NCI-H1105 (cell line): ENCODE measurements at places on chromosomes 16 and 17.

- no peak for DNase-seq
Measured at GRCh38 chr17:39011907-39012468, 44.8 kb upstream of the FBXO47 start.

GRCh38 chr16:50281391-50282009 is 15.1 kb downstream of the ADCY7 start:
- DNase-seq: no peak

- DNase-seq: no peak
Measured at GRCh38 chr17:44348234-44348987, 3.3 kb downstream of the GRN start.

DNA sequence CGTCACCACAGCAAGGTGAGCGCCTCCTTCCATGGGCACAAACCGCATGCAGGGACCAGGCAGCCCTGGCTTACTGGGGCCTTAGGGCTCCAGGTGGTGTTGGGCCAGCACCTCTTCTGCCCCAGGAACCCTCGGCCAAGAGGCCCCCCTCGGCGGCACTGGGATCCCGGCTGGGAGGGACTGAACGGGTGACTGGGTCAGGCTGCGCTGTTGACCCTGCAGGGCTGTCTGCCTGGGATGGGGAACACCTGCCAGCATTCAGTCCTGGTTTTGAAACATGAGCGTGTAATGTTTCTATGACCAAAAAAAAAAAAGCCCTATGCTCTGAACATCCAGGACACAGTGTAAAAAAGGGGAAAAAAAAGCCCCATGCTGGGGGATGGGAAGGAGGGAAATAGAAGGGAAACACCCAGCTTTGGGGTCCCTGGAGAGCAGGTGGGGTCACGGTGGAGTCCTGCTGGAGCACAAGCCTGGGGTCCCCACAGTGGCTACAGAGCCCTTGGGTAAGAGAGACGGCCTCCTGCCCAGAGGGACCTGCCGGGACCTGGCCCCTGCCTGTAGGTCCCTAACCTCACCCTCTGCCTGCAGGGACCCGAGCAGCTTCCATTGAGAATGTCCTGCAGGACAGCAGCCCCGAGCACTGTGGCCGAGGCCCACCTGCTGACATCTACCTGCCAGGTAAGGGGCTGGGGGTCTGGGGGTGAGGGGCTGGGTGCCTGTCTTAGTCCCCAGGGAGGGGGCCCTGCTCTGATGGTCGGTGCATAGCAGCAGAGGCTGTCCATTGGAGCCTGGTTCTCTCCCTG is 9.9 kb upstream of the NUDT16L1 start:
- no peak for DNase-seq

- DNase-seq: no peak
Measured at GRCh38 chr16:50071075-50071671, 5.4 kb downstream of the HEATR3 start.

DNA sequence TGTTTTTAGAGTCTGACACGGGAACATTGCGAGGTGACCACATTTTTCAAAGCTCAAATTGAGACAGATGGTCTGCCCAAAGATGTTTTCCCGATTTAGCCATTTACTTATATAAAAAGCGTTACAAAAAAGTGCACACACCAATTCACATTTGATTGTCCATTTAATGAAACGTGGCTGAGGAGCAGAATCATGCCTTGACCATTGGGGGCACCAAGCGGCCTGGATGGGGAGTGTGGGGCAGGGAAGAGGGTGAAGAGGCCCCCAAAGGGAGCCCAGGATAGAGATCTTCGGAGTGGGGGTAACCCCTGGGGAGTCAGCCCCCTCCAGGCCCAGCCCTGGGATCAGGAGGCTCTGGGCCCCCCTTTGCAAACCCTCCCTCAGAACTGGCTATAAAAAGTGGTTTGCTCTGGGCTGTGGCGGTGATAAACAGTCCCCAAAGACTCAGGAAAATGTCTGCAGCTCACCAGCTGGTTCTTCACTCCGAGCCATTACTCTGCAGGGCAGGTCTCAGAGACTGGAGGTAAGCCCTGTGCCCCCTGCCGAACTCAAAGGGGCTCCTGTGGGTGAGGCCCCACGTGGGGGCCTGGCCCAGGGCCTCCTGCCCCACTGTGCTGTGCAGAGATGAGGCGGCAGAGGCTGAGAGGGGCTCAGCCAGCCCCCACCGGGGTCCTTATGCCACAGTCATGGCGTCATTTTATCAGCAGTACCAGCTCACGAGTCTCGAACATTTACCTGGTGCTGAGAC is 105.9 kb upstream of the SEC14L1 start:
- DNase-seq: no peak

- DNase-seq: no peak
Measured at GRCh38 chr16:66247516-66248481, 118.7 kb upstream of the CDH5 start.

- no peak for DNase-seq
Measured at GRCh38 chr16:27284865-27285675, 16.5 kb upstream of the NSMCE1 start.

- DNase-seq: no peak
Measured at GRCh38 chr17:13631529-13631928, 29.8 kb upstream of the HS3ST3A1 start.

- no peak for DNase-seq
Measured at GRCh38 chr17:19652595-19652994, 4.0 kb downstream of the ALDH3A2 start.

DNA sequence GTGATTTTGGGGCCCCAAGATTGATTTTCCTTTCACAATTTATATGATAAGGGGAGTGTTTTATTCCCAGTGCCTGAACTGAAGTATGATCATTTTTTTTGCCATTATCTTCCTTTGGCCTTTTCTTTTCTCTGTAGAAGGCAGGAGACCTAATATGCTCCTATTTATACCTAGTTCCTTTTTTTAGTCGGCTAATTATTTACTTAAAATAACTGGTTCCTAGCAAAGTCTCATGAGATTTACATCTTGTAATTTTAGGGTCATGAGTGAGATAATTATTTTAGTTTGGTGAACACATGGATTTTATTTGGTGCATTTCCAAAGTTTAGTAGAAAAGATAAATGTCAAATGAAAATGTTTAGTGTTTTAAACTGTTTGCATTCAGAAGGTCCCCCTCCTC is 24.8 kb downstream of the SEC14L1 start:
- DNase-seq: no peak

DNA sequence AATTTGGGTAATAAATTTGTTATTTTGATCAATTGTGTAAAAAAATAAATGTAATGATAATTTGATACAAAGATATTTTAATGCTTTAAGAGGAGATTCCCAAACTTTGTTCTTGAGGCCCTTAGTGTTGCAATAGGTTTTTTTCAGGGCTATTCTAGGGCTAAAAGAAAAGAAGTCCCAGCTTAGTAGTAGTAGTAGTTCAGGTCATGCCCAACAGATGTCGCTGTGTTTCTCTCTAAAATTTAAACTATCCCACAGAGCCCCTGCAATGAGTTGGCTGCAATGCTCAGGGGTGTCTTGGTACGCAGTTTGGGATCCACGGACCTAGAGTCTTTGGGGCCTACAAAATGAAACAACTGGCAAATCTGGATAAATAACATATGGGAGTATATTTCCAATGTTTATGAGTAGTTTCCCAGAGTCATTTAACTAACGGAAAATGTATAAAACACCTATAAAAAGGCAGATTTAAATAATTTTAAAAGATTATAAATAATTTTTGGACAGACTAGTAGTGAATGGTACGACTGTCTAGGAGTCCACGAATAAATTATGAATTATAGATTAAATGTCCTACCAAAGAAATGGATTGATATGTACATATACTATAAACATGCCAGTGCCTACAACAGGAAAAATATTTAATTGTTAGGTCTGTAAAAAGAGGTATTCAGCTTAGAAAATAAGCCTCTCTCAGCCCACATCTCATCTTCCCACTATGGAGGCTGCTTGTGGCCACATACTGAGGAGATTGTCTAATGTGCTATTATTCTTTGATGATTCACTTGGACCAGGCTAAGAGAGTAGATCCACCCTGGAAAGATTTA is 228.5 kb upstream of the PMFBP1 start:
- no peak for DNase-seq

GRCh38 chr16:14427371-14427948 is 202.6 kb downstream of the PARN start:
- no peak for DNase-seq

DNA sequence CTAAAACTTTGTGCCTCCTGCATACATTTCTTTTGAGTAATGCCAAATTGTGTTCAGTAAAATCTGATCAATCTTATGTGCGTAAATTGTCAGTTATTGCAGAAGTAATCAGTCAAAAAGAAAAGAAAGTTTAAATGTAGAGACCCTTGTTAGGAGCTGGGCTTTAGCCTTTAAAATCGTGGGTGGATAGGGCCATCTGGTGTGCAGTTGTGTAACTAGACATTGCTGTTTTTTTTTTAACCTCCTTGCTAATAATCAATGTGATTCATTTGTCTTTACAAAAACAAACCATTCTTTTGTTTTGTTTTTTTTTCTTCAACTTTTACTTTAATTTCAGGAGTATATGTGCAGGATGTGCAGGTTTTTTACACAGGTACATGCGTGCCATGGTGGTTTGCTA is 5.3 kb upstream of the WWOX start:
- no peak for DNase-seq
